ENCODE measurements at places on chromosomes 4 and X.

GRCh38 chr4:4642496-4643000 lies 100.7 kb upstream of the STX18 start:
- H3K36me3 ChIP-seq: no peaks in the 10 kb centered on the region
- H3K4me3 ChIP-seq: no peak overlapping the region
- H3K4me1 ChIP-seq: no peaks in the 10 kb centered on the region
- no peak for DNase-seq
- no peaks in the 10 kb centered on the region for H3K27me3 ChIP-seq
- no peak overlapping the region for H3K27ac ChIP-seq

DNA sequence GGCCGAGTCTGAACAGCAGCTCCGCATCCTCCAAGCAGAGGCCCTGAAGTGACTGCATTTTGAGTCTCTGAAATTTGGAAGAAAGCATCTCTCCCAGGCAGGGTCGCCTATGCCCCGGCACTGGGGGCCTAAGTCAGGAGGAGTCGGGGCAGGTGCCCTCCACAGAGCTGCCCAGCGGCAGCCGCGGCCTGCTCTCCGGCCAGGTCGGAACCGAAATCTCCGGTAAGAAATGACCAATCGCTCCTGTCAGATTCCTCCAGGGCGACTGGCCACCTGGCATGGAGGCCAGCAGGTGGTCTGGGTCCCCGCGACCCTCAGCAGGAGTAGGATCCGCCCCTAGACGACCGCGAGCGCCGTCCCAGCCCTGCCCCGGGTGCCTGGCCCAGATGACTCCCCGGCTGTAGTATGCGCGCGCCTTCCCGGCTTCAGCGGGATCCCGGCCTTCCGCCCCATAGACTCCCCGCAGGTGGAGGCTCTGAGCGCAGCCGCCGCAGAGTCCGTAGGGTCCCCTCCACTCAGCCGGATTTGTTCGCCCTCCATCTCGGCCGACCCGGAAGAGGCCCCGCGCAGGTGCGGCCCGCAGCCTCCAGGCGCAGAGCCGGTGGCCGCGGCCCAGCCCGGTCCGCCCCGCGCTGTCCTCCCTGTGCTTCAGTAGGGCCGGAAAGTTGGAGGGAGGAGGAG lies 1.5 kb downstream of the NKX1-1 start:
- peaks cover 24% of the 10 kb centered on the region for H3K27me3 ChIP-seq
- H3K36me3 ChIP-seq: no peaks in the 10 kb centered on the region
- H3K4me3 ChIP-seq: no peak overlapping the region

GRCh38 chr4:139896091-139896604 lies 230.5 kb downstream of the MGST2 start:
- no peak overlapping the region for H3K4me3 ChIP-seq
- no peaks in the 10 kb centered on the region for H3K27me3 ChIP-seq
- no peaks in the 10 kb centered on the region for H3K36me3 ChIP-seq
- no peak overlapping the region for H3K27ac ChIP-seq

GRCh38 chr4:33592701-33593100 lies 2651.6 kb downstream of the ARAP2 start:
- DNase-seq: no peak
- H3K27ac ChIP-seq: no peak overlapping the region
- no peaks in the 10 kb centered on the region for H3K27me3 ChIP-seq
- no peak overlapping the region for H3K4me3 ChIP-seq
- no peaks in the 10 kb centered on the region for H3K36me3 ChIP-seq

DNA sequence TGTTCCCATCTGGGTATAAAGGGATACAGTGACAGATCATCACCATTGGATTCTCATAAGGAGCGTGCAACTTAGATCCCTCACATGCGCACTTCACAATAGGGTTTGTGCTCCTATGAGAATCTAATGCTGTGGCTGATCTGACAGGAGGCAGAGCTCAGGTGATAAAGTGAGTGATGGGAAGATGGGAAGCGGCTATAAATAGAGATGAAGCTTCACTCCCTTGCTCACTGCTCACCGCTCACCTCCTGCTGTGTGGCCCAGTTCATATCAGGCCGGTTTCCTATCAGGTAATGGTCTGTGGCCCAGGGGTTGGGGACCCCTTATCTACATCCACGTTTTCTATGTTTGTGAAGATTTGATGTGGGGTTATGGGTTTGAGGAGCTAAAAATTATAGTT lies 43.7 kb downstream of the FAT4 start:
- H3K4me3 ChIP-seq: no peak overlapping the region
- no peak overlapping the region for H3K27ac ChIP-seq
- H3K4me1 ChIP-seq: peaks cover 5% of the 10 kb centered on the region
- H3K27me3 ChIP-seq: no peaks in the 10 kb centered on the region
- DNase-seq: no peak
